Stimulated activated CD4-positive, alpha-beta T cell treated with anti-CD3 and anti-CD28 coated beads, TNF-alpha, amount 100 ng/mL, for 24 hours (primary cell): ENCODE measurements at places on chromosomes 7 and 10.

- no peak for DNase-seq
These were observed 471.3 kb downstream of the PARD3 start for GRCh38 chr10:34343764-34344163.

DNA sequence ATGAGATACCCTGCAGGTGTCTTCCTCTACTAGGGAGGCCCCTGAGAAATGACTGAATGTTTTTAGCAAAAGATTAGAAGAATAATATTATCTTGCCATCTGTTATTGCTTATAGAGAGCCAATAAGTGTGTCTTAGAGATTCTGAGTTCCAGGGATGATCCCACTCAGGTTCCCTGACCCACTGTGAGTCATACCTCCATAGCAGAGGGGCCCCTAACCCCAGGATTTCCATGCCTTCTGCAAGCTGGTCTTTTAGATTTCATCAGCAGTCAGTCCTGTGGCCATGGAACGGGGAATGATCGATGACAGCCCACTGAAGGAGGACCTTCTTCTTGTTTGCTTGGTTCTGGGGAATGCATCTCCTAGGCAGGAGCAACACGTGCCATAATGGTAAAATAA is 333.4 kb downstream of the KCNMA1 start:
- DNase-seq: no peak

GRCh38 chr7:36766451-36766850 is 42.2 kb upstream of the AOAH start:
- no peak for DNase-seq

DNA sequence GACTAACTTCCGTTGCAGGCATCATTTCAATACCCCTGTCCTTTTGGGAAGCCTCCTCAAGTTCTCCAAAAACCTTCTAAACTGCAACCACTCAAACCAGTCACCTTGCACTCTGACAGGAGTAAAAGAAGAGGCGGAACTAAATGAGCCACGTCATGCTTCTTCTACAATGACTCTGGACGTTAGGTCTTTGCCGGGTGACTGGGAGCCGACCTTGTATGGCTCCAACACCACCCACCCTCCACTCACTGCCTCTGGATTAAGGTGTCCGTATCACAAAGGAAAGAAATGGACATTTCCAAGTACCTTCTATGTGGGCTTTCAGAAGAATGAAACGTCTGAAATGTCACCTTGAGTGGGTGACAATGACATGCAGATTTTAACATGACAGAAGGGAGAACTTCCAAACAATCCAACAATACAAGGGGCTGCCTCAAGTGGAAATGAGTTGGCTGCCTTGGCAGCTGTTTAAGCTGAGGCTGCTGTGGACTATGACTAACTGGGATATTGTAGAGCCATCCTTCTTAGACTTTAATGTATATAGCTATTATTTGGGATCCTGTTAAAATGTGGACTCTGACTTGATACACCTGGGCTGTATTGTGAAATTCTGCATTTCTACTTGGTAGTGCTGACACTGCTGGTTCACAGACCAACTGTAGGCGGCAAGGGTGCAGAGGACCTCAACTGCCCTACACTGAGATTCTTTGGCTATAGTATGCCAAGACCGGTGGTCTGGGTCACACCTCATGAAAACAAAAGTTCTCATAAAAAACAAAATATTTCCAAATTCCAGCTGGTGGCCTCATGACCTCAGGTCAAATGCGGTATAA is 33.8 kb upstream of the PDLIM1 start:
- DNase-seq: no peak

DNA sequence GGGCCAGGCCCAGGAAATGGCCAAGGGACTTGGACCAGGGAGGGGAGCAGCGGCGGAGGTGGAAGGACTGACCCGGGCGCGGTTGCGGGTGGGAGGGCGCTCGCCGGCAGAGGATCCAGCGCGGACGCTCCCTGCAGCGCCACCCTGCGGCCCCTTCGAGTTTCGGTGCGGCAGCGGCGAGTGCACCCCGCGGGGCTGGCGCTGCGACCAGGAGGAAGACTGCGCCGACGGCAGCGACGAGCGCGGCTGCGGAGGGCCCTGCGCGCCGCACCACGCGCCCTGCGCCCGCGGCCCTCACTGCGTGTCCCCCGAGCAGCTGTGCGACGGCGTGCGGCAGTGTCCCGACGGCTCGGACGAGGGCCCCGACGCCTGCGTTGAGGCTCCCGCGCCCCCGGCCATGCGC is 16.8 kb upstream of the ZNF467 start:
- no peak for DNase-seq

DNA sequence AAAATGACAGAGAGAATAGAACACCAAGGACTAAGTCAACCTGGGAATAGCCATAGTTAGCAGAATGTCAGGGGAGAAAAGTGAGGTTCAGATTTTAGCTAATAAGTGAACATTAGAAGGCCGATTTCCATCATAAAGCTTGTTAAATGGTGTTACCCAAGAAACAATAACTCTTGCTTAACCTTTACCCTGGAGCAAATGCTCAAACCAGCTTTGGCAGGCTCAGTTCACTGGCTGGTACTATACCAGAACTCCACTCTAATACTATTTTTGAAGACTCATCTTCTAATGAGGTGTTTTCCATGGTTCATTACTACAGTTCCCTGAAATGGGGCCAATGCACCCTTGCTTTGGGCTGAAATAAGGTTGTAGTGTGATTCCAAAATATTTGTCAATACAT is 61.3 kb downstream of the RNLS start:
- no peak for DNase-seq

DNA sequence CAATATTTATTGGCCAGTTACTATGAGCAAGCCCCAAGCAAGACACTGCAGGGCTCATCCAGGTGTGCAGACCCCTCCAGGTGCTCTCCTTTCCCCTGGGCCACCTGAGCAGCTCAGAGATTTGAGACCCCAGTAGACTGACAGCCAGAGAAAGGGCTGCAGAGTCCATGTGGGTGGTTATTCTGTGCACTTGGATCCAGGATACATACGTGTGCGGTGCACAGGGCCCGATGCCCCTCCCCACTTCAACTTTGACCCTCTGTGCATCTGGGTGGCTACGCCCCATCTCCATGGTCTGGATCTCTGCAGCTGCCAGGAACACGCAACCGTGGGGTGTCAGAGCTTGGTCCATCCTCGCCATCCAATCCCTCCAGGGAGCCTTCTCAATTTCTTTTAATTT is 72.9 kb downstream of the MKI67 start:
- no peak for DNase-seq

DNA sequence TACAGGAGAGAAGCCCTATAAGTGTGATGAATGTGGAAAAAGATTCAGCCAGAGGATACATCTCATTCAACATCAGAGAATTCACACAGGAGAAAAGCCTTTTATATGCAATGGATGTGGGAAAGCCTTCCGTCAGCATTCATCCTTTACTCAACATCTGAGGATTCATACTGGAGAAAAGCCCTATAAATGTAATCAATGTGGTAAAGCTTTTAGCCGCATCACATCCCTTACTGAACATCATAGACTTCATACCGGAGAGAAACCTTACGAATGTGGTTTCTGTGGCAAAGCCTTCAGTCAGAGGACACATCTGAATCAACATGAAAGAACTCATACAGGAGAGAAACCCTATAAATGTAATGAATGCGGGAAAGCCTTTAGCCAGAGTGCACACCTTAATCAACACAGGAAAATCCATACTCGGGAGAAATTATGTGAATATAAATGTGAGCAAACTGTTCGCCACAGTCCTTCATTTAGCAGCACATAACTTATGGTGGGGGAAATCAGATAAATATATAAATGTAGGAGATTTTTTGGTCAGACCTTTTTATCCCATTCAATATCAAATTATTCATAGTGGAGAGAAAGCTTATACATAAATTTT is 12.1 kb upstream of the MRPS17 start:
- no peak for DNase-seq

- no peak for DNase-seq
These were observed 6.1 kb downstream of the SMARCD3 start for GRCh38 chr7:151242159-151243044.

- DNase-seq: no peak
These were observed 250.0 kb upstream of the KLF6 start for GRCh38 chr10:4034907-4035598.

DNA sequence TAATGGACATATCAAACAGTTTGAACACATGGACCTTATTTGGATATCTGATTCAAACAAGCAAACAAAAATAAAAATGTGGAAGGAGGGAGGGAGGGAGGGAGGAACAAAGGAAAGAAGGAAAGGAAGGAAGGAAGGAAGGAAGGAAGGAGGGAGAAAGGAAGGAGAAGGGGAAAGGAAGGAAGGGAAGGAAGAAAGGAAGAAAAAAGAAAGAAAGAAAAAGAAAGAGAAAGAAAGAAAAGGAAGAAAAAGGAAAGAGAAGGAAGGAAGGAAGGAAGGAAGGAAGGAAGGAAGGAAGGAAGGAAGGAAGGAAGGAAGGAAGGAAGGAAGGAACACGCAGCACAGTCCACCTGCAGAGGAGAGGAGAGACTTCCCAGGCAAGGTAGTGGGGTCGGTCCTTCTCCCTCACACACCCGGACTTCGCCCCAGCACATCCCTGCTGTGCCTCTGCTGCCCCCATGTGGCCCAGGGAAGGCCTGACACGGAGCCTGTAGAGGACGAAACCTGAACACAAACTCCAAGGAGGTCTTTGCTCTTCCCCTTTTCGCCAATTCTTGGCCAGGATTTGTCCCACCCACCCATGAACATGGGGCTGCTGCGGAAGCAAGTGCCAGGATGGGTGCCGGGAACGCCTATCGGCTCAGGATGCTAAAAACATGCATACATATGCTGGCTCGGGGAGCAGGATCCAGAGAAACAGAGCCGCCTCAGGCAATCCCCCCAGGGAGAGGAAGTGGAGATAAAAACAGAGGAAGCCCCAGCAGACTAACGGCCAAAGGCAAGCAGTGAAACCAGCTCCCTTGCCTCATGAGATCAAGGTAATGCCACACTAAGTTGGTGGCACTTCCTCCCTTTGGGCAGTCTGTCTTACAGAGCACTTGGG is 52.3 kb upstream of the DGKI start:
- peak; percentile 76 for DNase-seq

DNA sequence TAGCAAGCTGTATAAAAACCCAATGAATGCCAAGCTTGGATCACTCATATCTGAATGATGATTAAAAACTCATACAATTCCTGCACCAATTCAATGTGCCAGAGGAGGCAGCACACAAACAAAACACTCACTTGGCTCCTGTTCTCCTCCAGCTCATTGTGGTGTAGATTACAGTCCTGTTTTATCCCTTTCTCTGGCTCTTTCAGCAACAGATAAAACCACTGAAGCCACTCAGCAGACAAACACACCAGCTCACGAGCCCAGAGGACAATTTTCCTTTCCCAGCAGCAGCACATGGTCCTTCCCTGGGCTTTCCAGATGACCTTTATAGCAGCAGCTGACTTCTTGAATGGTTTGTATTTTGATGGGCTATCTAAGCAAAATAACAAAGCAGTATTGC is 107.3 kb upstream of the STARD3NL start:
- no peak for DNase-seq

DNA sequence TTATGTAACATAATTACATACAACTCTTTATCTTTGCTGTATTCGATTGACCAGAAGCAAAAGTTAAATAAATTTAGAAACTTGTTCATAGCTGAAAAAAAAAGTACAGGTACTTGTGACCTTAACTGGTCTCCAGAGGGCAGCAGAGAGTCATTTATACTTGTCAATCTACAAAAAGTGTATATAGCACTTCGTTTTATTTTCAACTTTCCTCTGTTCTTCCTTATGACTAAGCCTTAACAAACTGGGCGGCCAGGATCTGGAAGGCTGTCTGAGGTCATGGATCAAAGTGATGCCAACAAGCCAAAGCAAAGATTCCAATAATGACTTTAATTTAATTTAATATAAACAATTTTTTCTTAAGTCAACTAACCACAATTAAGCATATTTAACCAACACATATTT is 29.8 kb downstream of the C10orf67 start:
- no peak for DNase-seq

DNA sequence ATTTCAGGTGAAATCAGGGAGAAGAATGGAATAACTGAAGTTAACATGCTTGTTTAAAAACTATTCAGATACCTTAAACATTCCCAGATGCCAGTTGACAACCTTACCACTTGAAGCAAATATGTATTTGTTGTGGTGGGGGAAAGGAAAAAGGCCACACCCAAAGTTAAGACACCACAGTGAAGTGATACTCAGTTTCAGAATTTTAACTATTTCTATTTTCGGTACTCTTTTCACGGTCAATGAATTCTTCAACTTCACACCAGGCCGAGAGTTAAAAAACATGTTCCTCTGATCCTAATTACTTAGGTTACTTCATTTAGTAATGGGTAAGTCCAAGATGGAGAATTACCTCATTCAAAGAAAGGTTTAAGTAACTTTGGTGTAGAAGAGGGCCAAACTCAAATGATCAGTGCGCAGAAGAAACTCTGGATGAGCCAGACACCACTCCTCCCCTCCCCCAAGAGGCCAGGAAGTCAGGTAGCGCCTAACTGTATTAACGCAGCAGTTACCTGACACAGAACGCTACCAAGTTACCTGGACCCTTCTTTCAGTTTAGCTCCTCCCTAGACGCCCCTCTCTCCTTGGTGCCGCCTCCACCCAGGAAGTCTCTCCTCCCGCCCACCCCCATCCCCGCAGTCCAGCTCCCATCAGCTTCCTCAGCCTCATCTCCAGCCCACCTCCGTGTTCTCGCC is 700 bp downstream of the MTPN start:
- peak; percentile 18 for DNase-seq

DNA sequence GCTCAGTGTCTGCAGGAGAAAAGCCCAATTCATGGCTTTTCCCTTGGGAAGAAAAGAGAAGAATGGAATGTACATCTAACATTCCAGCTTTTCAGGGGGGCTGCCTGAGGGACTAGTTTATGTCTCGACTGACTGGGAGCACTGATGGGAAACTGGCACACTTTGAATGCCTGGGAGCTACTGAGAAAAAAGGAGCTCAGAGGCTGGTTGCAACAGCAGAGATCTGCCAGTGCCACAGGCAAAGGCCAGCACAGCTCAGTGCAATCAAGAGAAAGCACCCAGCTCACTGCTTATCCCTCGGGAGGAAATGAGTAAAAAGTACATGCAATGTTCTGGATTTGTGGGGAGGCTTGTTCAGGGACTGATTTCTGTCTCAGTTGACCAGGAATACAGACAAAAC is 226.2 kb downstream of the COBL start:
- DNase-seq: no peak

DNA sequence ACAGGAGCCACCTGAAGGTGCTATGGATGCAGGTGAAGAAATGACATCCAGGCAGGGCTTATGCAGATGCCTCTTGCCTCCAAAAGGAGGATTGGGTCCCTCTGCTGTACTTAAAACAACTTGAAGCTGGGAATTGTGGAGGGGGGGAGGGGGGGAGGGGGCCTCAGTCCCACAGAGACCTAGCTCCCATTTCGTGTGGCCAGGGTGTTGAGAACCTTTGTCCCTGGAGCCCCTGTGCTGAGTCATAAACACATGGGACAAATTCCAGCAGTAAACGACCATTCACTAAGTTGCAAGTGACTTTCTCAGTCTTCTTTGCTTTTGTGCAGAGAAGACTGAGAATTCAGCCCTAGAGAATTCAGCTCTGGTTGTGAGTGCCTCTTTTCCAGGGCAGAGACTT is 96.5 kb upstream of the PODXL start:
- DNase-seq: no peak

- peak; percentile 55 for DNase-seq
These were observed 92.0 kb upstream of the MKLN1 start for GRCh38 chr7:131235489-131236317.
